Ammon's horn (tissue), 1 donor: ENCODE measurements at places on chromosomes 2 and 18.
A peak's percentile ranks its signal among the peaks of the same experiment; 100 is the strongest.

GRCh38 chr2:7706791-7707190 is 789.6 kb downstream of the RNF144A start:
- DNase-seq = no peak

- no peak for DNase-seq
Observed at GRCh38 chr2:198441246-198441645, 636.9 kb downstream of the PLCL1 start.

DNA sequence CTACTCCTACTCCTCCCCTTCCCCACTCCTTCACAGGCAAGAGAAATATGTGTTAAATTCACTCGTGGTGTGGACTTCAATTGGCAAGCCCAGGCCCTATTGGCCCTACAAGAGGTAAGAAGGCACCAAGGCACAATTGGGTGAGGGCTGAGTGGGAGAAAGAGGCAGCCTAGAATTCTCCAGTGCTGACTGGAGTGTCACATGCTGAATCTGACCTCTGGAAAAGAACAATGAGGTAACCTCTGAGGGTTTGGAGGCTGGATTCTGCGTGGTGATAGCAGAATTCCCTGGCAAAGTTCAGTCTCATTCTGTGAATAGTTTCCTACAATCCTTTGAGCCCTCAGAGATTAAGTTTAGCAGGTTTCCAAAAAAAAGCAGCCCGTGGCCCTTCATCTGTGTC is 6.9 kb downstream of the CENPA start:
- no peak for DNase-seq

- DNase-seq = no peak
Observed at GRCh38 chr2:56299171-56299691, 115.4 kb downstream of the CCDC85A start.

DNA sequence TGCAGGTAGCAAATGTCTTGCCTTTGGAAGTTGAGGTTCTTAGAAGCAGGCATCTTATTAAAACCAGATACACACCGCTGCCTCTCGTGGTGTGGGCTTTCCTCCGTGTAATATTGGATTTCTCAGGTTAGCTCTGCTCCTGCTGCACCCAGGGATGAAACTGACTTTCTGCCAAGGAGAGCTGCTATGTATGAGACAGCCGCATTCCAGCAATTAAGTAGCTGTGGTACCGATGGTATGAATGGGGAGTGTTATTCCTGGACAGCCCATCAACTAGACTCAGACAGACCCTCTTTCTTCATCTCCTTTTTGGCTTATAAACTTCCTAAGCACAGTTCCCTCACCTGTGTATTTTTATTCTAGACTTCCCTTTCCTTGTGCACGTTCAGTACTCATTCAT is 6.8 kb upstream of the EHD3 start:
- DNase-seq = no peak

GRCh38 chr2:222052934-222053367 is 245.8 kb downstream of the PAX3 start:
- DNase-seq = no peak

DNA sequence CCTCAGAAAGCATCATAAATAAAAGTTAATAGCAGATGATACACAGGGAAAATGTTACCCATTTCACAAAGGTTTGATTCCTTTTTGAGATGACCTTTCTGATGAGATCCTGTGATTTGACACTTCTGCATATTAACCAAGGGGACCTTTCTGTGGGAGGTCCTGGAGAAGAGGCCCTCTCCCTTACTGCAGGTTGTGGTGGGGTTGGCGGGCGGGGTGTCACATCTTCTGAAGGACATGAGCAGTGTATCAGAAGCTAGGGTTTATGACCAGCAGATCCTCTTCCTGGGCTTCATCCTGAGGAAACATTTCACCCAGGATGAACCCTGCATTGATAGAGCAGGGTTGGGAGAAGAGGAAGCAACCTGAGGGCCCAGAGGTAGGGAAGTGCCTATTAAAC is 37.2 kb upstream of the SCLY start:
- DNase-seq = no peak

- no peak for DNase-seq
Observed at GRCh38 chr18:2108591-2108990, 462.7 kb downstream of the METTL4 start.

- no peak for DNase-seq
Observed at GRCh38 chr2:16649353-16650286, 16.0 kb downstream of the CYRIA start.

- DNase-seq = peak; percentile 5
Observed at GRCh38 chr2:52976143-52976949, 791.3 kb upstream of the CHAC2 start.

- no peak for DNase-seq
Observed at GRCh38 chr2:149456285-149456684, 125.9 kb downstream of the LYPD6 start.

GRCh38 chr2:5019324-5019723 is 672.9 kb upstream of the SOX11 start:
- DNase-seq = no peak

DNA sequence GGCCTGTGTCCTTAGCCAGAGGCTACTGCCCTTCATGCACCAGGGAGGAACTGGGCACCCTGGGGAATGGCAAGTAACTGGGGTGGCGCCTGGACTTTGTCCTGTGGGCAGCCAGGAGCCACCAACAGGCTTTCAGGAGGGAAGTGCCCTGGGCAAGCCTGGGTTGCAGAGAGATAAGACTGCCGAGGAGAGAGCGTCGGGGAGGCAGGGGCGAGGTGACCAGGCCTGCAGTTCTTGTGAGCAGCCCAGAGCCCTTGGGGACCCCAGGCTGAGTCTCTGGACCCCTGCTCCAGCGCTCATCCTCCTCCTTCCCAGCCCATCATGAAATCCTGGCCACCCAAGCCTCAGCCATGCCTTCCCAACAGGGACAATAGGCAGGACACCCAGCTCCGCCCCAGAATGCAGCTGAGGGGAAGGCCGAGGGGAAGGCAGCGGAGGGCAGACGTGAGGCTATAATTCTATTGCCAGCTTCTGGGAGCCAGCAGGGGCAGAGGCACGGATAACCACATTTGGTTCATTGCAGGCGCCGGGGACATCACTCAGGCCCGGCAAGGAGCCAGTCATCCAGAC is 25.1 kb downstream of the ADRA2B start:
- no peak for DNase-seq

DNA sequence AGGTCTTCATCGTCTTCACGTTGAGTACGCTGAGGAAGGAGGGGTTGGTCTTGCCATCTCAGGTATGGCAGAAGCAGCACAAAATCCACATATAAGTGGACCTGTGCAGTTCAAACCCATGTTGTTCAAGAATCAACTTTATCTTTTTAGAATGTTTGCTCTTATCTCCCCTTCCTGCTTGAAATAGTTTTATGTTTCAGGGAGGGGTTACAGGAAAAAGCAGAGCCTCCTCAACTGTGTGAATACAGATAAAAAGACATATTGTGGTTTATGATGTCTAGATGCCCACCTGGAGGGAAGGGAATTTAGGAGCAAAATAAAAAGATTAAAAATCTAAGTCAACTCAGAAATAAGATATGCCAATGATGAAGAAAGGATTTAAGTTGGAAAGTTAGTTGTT is 75.9 kb downstream of the VRK2 start:
- no peak for DNase-seq

GRCh38 chr2:144198116-144198515 is 321.8 kb downstream of the ZEB2 start:
- no peak for DNase-seq

GRCh38 chr2:180029575-180029974 is 22.5 kb upstream of the CWC22 start:
- no peak for DNase-seq

DNA sequence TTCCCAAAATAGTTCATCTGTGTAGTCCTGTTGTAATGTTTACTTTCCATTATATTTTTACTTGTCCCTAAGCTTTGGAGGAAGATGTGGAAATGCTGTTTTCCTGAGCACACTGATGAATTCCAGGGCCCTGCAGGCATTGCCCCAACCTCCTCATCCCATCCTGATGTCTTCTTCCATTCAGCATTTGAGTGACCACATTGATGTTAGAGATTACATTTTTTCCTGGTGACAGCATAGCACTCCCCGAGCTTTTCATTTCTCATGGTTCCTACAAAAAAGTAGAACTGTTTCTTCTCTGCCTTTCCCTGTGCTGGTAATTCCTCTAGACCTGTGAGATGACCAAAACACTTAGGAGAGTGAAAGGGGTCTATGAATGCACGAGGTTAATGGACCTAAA is 4.8 kb downstream of the IL36A start:
- no peak for DNase-seq

- no peak for DNase-seq
Observed at GRCh38 chr2:215745331-215745730, 268.0 kb downstream of the MREG start.

DNA sequence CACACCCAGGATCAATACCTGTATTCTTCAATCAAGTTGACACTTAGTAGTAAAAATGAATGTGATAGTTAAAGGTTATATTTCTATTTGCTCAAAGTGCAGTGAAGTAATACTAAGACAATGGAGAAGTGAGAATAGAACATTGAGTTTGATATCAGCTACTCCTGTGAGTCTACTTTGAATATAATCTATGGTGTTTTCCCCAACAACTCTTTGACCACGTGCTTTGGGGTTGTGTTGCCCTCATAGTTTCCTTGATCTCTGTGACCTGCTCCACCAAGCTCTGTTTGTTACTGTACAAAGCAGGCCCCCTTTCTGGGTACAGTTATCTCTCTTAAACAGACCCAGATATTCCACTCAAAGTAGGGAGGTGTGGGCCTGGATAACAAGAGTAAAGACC is 222.9 kb downstream of the GALR1 start:
- DNase-seq = no peak

DNA sequence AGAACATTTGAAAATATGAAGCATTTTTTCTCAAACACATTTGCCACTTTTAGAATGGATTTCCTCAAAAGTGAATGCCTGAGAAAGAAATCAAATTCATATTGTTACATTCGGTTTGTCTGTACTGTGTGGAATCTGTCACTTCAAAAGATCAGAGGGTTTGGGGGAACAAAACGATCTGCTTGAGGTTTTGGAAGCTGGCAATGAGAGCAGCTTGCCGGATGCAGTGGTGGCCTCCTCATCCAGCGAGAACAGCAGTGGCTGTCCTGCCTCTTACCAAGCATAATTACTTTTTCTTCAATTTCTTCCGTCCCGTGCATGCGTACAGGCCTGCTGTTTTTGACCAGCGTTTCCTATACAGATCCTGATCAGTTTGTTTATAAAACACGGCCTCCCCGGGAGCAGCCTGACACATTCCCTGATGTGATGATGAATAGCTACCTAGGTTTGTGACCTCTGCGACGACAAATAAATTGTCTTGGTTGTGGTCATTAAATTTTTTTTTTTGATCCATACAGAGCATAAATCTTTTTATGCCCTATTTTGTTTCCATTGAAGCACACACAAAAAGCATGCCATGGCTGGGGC is 45.2 kb downstream of the ITGA6 start:
- DNase-seq = no peak

DNA sequence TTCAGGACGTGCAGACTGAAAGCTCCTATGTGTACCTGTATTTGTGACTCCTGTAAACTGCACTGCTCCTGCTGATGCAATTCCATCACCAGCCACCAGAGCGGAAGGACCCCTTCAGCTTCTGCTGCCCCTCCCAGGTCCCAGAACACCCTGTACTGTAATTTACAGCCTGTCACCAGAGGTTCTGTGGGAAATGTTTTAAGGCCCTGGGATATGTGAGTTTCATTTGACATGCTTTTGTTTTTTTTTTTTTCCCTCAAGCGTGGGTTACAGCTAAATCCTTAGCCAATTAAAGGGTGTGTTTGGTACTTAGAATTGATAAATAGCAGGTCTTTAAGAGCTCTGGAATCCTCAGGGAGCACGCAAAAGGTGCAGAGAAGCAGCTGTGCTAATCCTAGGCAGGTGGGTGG is 79.4 kb downstream of the KCTD1 start:
- no peak for DNase-seq

- peak; percentile 49 for DNase-seq
Observed at GRCh38 chr18:57959278-57959677, 84.7 kb upstream of the NEDD4L start.

GRCh38 chr2:23425885-23426262 is 40.9 kb downstream of the KLHL29 start:
- no peak for DNase-seq
